Caudate nucleus (tissue), 63 donors: ENCODE measurements at places on chromosomes 7 and 10.

DNA sequence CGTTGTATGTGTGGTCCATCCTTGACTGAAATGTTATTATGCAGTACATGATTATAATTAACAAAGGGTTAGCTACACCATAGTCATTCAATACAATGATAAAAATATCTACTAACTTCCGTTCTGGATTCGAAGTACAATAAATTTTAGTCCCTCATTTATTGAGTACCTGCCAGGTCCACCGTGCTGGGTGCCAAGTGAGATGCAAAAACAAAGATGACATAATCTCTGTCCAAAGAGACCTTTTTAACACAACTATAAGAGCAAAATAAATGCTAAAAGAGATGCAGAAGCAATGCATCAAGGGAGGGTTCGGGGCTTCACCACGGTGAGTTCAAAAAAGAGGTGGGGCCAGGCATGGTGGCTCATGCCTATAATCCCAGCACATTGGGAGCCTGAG, 33.1 kb downstream of the LAMB1 start:
- no peak for DNase-seq

DNA sequence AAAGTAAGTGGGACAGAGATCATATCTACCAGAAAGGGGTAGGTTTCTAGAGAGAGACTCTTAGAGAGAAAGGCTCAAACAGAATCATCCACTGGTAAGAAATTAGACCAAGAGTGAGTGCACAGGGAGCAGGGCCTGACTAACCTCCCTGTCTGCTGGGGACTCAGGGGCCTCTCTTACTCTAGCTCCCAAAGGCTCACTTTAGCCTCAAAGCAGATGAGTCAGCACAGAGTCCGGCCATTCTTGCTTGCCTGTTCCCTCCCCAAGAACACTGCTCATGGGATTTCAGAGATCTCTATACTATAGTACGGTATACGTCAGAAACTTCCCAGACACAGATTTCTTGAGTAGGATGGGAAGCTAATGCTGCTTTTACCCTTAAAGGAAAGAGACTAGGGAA, 32.7 kb downstream of the RBM28 start:
- DNase-seq = no peak

- no peak for DNase-seq
Observed at GRCh38 chr10:132360766-132361447, 28.9 kb downstream of the LRRC27 start.

GRCh38 chr10:125037145-125037877, 95.4 kb downstream of the ZRANB1 start:
- DNase-seq = no peak

DNA sequence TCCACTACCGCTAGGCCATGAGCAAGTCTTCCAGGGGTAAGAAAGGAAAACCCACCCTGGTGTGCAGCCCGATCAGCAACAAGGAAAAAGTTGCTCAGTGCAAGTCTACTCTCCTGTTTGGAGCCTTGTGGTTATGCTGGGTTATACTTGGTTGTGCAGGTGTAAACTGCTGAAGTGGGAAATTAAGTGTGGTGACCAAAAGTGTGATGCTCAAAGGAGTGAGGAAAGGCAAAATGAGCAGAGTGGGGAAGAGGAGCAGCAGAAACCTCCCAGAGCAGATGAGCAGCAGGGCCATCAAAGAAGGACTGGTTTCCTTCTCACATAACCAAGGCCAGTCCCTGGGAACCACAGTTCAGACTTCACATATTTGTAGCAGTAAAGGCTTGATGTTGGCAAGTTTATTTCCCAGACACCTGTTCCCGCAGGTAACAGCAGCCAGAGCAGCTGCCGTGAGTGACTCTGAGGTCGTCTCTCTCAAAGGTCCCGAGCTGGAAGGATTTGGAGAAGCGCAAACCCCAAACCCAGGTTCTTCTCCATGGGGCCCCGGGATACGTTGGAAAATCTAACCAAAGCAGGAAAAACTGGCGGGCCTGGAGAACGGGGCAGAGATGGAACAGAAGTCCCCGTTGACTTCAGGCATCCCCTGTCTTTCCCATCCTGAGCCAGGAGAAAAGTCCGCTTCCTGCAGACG, 607 bp upstream of the SMO start:
- no peak for DNase-seq

GRCh38 chr10:10644676-10645385, 372.8 kb upstream of the CELF2 start:
- no peak for DNase-seq

DNA sequence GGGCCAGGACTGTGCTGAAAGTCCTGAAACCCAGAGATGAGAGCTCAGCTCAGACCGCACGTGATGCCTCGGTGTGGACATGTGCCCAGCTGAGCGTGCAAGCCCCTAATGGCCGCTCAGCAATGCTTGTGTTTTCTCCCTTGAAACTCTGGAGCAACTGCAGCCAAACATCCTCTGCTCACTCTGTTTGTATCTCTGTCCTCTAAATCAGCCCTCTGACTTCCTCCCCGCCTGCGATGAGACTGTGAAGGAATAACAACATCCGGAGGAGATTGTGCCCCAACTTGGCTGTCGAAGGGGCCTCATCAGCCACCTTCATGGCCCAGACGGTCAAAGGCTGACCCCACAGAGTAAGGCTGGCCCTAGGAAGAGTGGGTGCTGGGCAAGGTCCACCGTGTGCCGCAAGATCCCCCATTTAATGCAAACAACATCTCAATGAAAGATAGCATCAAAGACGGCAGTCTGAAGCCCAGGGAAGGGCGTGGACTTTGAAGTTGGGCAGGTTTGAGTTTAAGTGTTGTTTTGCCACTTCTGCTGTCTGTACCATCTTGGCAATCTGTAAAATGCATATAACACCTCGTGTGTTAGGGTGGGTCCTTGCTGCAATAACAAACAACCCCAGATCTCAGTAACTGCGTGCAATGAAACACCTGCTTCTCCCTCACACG, 39.9 kb downstream of the CALML3 start:
- DNase-seq = no peak

- peak; percentile 13 for DNase-seq
Observed at GRCh38 chr7:64463636-64464375, 99.1 kb downstream of the ZNF680 start.

DNA sequence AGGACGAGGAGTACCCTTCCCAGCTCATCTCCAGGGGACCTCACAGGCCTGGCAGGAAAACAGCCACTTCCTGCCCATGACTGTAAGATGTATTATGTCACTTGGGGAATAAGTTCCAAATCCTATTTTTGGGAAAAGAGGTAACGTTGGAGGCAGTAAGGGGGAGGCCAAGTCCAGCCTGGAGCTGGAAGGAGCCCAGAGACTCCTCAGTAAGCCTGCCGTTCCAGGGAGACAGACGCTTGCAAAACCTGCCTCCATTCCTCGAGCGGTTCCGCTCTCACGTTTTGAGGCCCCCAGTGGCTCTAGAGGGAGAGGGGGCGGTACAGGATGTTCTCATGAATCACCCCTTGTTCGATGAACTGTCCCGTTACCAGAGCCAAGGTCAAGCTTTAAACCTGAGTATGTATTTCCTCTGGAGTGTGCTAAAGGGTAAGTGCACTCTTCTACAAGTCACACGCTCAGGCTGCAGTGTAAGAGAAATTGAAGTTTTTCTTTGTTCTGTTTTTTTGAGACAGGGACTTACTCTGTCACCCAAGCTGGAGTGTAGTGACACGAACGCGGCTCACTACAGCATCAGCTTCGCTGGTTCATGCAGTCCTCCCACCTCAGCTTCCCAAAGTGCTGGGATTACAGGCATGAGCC, 45.5 kb upstream of the CYTH3 start:
- no peak for DNase-seq

- no peak for DNase-seq
Observed at GRCh38 chr7:48781752-48782151, 142.6 kb upstream of the CDC14C start.

DNA sequence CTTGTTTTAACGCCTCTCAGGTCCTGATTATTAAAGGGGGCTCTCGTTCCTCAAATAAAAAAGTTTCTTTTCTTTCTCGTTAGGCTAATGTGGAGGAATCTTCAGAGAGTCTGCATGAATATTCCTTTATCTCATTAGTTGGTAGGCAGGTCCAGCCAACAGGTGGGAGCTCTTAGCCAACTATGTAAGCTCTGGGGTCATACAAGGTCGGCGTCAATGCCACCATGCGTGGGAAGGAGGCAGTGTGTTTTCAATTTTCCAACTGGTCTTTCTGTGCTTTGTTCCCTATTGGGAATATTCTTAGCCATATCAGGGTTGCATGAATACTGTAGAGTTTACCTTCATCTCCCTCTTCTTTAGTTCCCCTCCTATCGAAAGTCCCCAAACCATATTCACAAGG, 118.5 kb upstream of the SVIL start:
- DNase-seq = no peak

- peak; percentile 64 for DNase-seq
Observed at GRCh38 chr7:107044347-107045194, at the start of gene PRKAR2B. PRKAR2B (plus strand) TSS chr7:107044705; CDS start chr7:107044908, 203 bp downstream.

- DNase-seq = no peak
Observed at GRCh38 chr7:17421941-17422340, 123.5 kb downstream of the AHR start.

GRCh38 chr10:14707481-14707880, 67.2 kb downstream of the FAM107B start:
- no peak for DNase-seq

DNA sequence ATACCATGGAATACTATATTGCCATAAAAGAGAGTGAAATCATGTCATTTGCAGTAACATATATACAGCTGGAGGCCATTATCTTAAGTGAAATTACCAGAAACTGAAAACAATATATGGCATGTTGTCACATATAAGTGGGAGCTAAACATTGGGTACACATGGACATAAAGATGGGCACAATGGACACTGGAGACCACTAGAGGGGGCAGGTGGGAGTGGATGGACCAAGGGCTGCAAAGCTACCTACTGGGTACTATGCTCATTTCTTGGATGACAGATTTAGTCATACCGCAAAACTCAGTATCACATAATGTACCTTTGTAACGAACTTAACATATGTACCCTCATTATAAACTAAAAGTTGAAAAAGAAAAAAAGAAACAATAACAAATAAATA, 1167.6 kb downstream of the NXPH1 start:
- DNase-seq = no peak

DNA sequence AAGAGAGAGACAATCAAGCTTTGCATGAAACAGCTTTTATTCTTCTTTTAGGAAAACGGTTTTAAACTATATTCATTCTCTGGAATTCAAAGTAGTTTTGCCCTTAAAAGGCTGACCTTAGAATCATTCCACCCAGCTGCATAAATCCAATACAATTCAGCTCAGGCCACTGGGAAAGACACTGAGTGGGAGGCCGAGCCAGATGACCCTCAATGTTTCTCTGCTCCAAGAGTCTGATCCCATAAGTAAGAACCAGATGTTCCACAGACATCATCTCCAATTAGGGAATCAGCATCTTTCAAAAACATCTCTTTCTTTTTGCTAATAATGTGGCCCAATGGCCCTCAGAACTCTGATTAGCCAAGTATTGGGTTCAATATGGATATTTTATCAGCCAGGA, 26.1 kb downstream of the CREB3L2 start:
- no peak for DNase-seq

DNA sequence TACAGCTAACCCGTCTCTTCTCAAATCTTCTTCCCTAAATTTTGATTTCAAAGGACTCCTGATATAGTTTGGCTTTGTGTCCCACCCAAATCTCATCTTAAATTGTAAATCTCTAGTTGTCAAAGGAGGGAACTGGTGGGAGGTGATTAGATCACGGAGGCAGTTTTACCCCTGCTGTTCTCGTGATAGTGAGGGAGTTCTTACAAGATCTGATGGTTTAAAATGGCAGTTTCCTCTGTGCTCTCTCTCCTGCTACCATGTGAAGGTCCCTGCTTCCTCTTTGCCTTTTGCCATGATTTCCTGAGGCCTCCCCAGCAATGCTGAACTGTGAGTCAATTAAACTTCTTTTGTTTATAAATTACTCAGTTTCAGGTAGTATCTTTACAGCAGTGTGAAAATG, 269.3 kb downstream of the POLR1F start:
- no peak for DNase-seq

GRCh38 chr10:50224330-50224952, 26.9 kb downstream of the ASAH2 start:
- DNase-seq = no peak

- DNase-seq = no peak
Observed at GRCh38 chr7:133268355-133268754, 15.5 kb downstream of the EXOC4 start.

DNA sequence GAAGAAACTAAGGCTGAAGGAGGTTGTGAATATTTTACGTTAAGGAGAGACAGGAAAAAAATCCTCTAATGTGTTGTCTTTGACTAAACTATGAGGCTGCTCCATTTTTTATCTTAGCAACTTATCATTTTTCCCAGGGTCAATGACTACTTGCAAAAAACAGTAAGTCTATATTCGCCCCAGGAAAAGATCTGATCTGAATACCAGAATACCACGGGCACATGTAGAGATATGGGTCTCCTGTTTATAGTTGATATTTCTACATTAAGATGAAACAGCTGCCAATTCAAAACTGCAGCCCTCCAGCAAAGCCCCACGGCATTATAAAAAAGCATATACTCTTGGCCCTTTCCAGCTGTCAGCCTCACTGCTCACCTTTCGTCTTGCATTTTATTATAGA, 358.4 kb downstream of the SH2D4B start:
- no peak for DNase-seq

DNA sequence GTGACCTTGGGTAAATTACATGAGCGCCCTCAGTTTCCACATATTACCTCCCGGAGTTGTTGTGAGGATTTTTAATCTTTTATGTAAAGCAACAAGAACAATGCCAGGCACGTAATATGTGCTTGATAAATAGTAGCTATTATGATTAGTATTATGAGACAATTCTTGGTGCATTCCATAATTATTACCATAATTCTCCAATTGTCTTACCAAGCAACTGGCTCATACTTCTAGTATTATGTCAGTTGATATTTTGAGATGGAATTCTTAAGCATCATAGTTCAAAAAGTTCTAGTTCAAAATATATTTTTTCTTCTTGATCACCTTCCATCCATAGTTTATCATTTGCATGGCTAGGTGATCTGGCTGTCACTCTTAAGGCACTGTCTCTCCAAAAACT, 259.0 kb downstream of the BBS9 start:
- DNase-seq = no peak

GRCh38 chr10:23994459-23995046, 214.4 kb upstream of the KIAA1217 start:
- peak; percentile 3 for DNase-seq
